ENCODE measurements at places on chromosomes 2 and 18. TPM values are rescaled to one million over a fixed set of nuclear protein-coding genes. Genes with fewer than 3 reads are reported as not detected.

GRCh38 chr2:55158111-55158814 is 73.8 kb downstream of the CLHC1 start:
- no peak overlapping the region for H3K4me3 ChIP-seq
- peaks cover 57% of the 10 kb centered on the region for H3K4me1 ChIP-seq
- H3K27ac ChIP-seq = peak overlapping the region; percentile 61
- no peak for DNase-seq

- H3K27me3 ChIP-seq = no peaks in the 10 kb centered on the region
- DNase-seq = no peak
- no peak overlapping the region for H3K4me3 ChIP-seq
- H3K36me3 ChIP-seq = no peaks in the 10 kb centered on the region
- no peaks in the 10 kb centered on the region for H3K4me1 ChIP-seq
These were observed 13.4 kb downstream of the ARHGAP15 start for GRCh38 chr2:143142598-143142997.

DNA sequence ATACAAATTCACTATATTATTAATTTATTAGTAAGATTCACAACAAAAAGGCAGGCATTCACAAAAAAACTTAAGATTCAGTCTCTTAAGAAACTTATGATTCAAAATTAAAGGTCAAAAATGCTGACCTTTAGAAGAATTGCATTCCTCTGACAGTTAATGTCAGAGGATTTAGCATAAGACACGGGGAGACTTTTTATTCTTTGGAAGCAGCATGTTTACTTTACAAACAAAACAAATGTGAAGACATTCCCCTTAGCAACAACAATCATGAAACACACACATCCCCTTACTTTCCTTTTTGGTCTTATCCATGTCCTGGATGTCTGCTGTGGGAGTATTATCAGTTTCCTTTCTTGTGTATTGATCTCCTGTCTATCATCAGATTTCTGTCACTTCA is 117.1 kb downstream of the RAD51AP2 start:
- no peak for DNase-seq
- no peak overlapping the region for H3K4me3 ChIP-seq
- no peak overlapping the region for H3K27ac ChIP-seq

- no peak overlapping the region for H3K4me3 ChIP-seq
- peak; percentile 79 for DNase-seq
- no peaks in the 10 kb centered on the region for H3K4me1 ChIP-seq
- no peaks in the 10 kb centered on the region for H3K27me3 ChIP-seq
These were observed 19.2 kb downstream of the DAW1 start for GRCh38 chr2:227890495-227891079.

- H3K36me3 ChIP-seq = no peaks in the 10 kb centered on the region
- peaks cover 17% of the 10 kb centered on the region for H3K4me1 ChIP-seq
- no peak for DNase-seq
- no peak overlapping the region for H3K27ac ChIP-seq
- H3K27me3 ChIP-seq = peaks cover 100% of the 10 kb centered on the region
These were observed 10.9 kb upstream of the HOXD1 start for GRCh38 chr2:176177580-176178037.

- H3K36me3 ChIP-seq = no peaks in the 10 kb centered on the region
- H3K4me3 ChIP-seq = no peak overlapping the region
- H3K27me3 ChIP-seq = no peaks in the 10 kb centered on the region
- no peaks in the 10 kb centered on the region for H3K4me1 ChIP-seq
- no peak overlapping the region for H3K27ac ChIP-seq
- DNase-seq = no peak
These were observed 74.5 kb downstream of the USP40 start for GRCh38 chr2:233492078-233492477.

DNA sequence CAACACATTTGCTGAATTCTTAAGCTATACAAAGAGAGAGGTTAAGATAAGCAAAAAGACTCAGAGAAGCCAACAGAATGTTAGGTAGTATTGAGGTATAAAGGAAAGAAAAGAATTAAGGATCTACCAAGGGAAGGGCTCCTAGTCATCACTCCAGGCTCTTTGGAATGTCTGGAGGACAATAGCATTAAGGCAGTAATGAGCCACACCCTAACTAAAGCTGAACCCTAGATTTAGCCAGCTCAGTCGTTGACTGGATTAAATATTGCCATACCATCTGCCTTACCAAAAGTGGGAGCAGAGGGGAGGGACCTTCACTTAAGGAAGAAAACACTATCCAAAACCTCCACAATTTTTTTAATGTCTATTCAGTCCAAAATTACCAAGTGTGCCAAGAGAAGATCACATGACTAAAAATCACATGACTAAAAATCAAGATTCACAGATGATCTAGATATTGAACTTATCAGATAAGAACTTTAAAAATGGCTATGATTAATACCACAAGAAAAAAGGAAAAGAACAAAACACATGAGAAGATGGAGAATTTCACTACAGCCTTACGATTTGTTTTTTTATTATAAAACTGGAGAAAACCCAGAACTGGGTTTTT is 59.7 kb downstream of the EXOC6B start:
- H3K36me3 ChIP-seq = no peaks in the 10 kb centered on the region
- no peaks in the 10 kb centered on the region for H3K4me1 ChIP-seq
- no peak overlapping the region for H3K27ac ChIP-seq
- DNase-seq = no peak

GRCh38 chr2:59322870-59323269 is 1081.7 kb upstream of the FANCL start:
- no peaks in the 10 kb centered on the region for H3K36me3 ChIP-seq
- DNase-seq = no peak
- H3K4me1 ChIP-seq = no peaks in the 10 kb centered on the region
- H3K4me3 ChIP-seq = no peak overlapping the region

DNA sequence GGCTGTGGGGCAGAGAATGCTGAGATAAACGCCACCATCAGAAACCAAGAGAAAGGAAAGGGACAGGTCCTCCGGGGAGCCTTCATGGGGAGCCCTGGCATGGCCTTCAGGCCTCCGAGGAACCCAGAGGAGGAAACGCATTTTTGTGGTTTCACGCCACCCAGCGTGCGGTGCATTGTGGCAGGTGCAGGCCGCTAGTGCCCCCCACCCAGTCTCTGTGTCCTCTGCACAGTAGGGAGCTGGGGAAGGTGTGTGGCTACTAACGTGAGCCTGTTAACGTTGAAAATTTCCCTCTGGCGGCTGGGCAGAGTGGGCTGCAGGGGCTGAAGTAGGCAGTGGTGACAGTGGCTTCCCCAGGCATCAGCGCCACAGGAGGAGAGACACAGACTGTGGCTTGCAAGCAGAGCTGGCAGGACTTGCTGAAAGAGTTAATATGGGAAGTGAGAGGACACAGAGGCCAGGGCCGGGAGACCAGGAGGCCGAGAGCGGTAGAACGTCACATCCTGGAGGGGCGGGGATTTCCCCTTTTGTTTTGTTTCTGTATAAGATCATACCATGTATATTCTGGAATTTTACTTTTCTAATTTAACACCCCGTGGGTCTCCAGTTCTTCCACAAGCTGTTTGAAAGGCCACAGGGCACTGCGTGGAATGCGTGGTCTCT is 166.9 kb downstream of the GBX2 start:
- no peaks in the 10 kb centered on the region for H3K36me3 ChIP-seq
- no peaks in the 10 kb centered on the region for H3K27me3 ChIP-seq
- H3K4me3 ChIP-seq = no peak overlapping the region
- no peak for DNase-seq
- H3K27ac ChIP-seq = no peak overlapping the region

GRCh38 chr2:27133195-27133875 is 1.1 kb downstream of the PREB start:
- peak overlapping the region; percentile 91 for H3K4me3 ChIP-seq
- H3K27me3 ChIP-seq = no peaks in the 10 kb centered on the region
- no peaks in the 10 kb centered on the region for H3K36me3 ChIP-seq
- DNase-seq = no peak

GRCh38 chr18:51399491-51400122 is 202.1 kb upstream of the MEX3C start:
- peak overlapping the region; percentile 52 for H3K27ac ChIP-seq
- peak; percentile 37 for DNase-seq
- no peaks in the 10 kb centered on the region for H3K4me1 ChIP-seq

DNA sequence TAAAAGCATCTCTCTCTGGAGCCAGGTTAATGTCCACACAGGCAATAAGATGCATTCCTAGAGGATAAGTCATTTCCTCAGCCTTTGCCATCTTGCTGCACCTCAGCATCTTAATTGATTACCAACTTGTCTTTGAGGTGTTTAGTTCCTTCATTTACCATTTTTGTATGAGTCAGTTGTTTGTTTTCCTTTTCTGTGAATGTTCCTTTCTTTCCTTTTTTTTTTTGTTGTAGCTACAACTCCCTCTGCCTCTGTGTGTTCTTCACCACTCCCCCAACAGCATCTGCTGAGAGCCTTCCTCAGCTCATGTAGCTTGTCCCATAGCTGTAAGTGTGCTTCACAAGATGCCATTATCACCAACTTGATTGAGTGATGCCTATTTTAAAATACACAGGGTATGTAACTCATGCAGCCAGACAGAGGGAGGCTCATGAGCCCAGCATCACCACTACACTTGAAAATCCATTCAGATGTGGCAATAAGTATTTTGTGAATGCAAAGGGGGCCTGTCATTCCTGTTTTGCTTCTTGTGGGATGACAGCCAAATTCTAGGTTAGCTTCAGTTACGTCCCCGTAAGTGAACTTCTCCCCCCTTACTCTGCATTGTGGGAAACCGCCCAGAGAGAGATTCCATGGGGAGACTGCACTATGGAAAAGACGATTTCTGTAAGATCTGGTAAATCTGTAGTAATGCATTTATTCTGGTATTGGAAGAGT is 315.9 kb upstream of the ZEB2 start:
- peaks cover 9% of the 10 kb centered on the region for H3K4me1 ChIP-seq
- no peak for DNase-seq
- H3K27me3 ChIP-seq = no peaks in the 10 kb centered on the region
- H3K27ac ChIP-seq = peak overlapping the region; percentile 51

The NYAP2 gene
- 1.0 TPM for total RNA-seq

The KLHL29 gene
- total RNA-seq = 3.6 TPM

The ANXA4 gene
- total RNA-seq = 107 TPM
